Karpas-422 (cell line): ENCODE measurements at places on chromosomes 7 and 10. TPM values are rescaled to one million over a fixed set of nuclear protein-coding genes. Genes with fewer than 3 reads are reported as not detected.

Gene CLRN3
- total RNA-seq = not detected in 2 replicates

Gene GDF2
- total RNA-seq = not detected in 2 replicates

Gene EN2
- total RNA-seq = not detected in 2 replicates

Gene TAS2R5
- total RNA-seq = 0.90 and 2.5 TPM in 2 replicates

Gene ENTPD1
- 0.11 and 0.32 TPM in 2 replicates for total RNA-seq

Gene DGKI
- not detected in 2 replicates for total RNA-seq

DNA sequence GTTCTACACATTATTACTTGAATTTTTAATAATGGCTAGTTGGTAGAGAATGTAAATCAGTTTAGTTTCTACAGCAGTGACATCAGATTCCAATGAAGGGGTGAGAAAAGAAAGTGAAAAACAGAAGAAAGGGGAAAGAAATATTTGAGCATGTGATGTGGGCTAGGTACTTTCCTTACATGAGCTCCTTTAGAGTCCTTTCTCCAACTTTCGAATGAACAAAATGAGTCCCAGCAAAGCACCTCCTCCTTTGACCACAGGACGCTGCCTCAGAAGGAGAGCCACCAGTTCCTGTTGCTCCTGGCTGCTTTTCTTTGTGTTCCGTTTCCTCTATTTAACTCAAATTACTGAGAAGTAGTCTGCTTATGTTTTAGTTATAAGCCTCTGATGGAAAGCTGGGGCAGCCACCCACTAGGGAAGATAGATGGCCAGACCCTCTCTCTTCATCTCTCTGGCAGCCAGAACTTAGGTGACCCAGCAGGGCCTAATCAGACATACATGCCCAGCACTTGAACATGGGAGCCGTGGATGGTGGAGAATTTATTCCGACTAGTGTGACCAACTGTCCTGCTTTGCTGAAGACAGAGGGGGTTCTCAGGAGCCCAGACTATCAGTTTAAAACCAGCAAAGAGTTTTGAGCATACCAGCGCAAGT is 82.4 kb upstream of the NME8 start:
- no peak for DNase-seq

GRCh38 chr7:142956951-142957623 is 5.1 kb downstream of the KEL start:
- DNase-seq = no peak

DNA sequence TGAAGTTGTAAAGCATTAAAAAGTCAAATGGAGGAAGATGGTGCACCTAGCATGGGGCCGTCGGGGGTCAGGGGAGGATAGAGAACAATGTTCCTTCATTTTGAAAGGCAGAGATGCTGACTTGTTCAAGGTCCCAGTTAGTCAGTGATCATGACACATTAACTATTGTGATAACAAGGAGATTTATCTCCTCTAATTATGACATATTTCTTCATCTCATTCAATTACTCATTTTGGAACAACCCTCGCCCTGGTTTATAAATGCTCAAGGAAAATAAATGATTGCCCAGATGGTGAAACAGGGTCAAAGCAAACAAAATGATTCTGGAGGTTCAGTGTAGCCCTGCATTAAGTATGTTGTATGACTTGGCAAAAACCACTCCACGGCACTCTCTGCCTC is 106.2 kb downstream of the ITIH5 start:
- no peak for DNase-seq

DNA sequence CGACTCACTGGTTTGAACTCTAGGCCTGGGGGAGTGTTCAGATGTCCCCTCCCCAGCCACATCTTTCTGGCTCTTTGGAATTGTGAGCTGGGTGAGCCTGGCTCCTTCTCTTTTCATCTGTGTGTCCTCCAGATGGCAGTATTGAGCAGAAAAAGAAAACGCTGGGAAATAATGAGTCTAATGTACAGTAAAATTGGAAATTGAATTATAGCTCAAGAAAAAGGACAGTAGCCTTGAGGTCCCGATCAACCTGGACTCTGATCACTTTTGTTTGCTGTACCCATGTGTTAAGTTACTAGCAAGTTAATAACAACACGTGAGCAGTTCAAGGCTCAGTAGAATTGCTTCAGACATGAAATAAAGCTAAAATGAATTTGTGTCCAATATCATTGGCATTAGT is 77.9 kb downstream of the SNX10 start:
- peak; percentile 86 for DNase-seq

- DNase-seq = no peak
These were observed 23.8 kb upstream of the GLCCI1 start for GRCh38 chr7:7944619-7945282.

GRCh38 chr10:23966504-23967051 is 242.4 kb upstream of the KIAA1217 start:
- no peak for DNase-seq

DNA sequence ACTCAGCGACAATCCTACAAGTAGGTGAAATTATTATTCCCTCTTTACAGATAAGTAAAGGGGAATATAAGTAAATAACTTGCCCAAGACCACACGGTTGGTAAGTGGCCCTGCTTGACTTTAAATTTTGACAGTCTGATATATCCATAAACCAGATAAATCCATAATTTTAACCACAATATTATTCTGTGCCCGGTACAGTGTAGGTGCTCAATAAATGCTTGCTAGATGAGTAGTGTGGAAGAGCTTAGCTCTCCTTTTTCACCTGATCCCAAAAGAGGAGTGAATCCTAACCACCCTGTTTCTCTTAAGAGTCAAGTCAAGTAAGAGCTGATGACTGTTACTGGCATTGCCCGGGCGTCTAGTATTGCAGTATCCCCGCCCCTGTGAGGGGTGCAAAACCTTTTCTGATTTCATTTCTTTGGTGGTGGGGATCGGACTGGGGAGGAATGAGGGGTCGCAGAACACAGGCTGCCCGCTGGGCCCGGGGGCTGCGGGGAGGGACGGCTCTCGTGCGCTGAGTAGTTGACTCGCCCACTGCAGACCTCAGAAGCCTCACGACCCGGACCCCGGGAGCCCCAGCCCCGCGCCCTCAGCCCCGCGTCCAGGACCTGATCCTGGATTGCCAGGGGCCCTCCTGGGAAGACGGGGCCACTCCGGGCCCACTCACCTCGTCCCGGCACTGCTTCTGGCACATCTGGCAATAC is 490 bp downstream of the KIN start:
- DNase-seq = peak; percentile 55

GRCh38 chr7:40073239-40073638 is 61.2 kb downstream of the MPLKIP start:
- DNase-seq = no peak

- DNase-seq = no peak
These were observed 4.0 kb downstream of the FZD8 start for GRCh38 chr10:35638101-35638500.

GRCh38 chr10:70122742-70123141 is 9.9 kb downstream of the AIFM2 start:
- DNase-seq = no peak

DNA sequence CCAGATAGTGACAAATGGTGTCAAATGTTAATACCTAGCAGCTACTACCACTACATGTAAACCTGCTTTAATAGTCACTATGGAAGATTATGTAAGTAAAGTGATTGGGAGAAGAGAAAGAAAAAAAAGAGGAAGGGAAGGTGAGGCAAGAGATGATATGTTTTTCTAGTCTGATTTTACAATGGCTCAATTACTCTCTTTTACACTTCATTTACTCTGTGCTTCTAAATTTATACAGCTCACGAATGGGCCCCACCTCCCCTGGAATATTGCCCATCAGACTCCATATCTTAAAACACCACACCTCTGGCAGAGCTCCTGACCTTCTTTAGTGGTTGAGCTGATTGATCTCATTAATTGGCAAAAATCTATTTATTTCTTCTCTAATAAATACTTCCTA is 28.0 kb upstream of the IKZF1 start:
- DNase-seq = no peak

- no peak for DNase-seq
These were observed 161.2 kb upstream of the WDR11 start for GRCh38 chr10:120689777-120690529.

- no peak for DNase-seq
These were observed 17.9 kb downstream of the SMNDC1 start for GRCh38 chr10:110286841-110287240.

DNA sequence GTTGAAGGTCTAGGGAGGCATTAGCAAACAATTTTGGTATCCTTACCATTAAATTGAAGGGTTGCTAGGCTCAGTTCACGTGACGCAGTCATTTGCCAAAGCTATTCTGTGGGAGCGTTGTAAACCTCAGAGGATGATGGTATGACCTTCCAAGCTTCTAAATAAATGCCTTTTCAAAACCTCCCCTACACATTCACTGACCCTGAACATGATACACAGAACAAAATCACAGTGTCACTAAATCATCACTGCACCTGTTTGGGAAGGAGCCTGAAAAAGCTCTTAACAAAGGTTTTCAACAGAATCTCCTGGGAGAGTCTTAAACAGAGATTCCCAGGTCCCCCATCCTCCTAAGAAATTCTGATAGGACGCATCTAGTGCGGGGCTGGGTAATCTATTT is 13.2 kb upstream of the CCDC172 start:
- DNase-seq = no peak

DNA sequence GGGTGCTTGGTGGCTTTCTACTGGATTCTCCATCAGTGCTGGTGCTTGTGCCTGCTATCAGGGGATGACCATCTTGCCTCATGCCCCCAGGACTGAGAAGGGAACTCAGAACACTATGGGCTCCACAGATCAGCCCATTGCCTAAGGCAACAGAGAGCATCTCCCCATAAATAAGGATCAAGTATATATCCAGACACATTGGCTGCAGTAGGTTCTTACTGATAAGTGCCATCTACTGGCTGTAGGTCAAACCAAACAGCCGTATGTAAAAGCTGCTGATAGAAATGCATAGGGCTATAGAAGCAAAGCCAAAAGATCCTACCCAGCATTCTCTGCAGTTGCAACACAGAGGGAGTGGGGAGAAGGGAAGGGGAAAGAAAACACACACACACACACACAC is 153.7 kb downstream of the CDK14 start:
- DNase-seq = peak; percentile 85

- no peak for DNase-seq
These were observed 142.1 kb downstream of the ADARB2 start for GRCh38 chr10:1595242-1595600.

DNA sequence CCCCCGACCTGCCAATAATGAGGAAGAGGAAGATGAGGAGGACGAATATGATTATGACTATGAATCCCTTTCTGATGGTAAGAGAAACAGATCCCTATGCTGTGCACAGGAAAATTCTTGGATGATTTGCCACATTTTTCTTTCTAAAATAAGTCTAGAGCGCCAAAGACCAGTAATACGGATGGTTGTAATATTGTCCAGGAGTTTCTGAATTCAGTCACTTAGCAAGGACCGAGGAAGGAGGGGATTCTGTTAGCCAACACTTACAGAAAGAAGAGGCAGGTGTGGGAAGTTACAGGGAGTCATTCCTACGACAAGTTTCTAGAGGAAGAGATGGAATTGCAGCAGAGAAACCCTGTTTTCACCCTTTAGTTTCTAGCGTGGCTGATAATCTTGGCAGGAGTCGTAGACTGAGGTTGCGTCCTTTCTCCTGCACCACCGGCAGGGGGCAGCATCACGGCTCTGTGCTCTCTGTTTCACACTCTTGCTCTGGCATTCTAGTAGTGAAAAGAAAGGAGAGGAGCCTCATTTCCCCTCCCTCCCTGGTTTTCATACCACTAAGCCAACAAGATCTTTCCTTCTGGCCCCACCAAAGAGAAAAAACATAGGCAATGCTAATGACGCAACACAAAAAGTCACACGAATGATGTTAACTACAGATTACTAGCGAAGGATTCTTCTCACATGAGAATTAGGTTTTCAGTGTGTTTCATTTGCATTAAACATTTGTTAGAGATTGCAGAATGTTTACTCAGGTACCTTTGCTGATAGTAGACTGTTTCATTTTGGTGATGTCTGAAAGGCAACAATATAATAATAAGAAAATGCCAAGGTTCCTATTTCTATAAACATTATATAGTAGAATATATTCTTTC is 82.7 kb downstream of the NOC3L start:
- DNase-seq = peak; percentile 64

- DNase-seq = no peak
These were observed 2.3 kb downstream of the HPS1 start for GRCh38 chr10:98444314-98445006.

DNA sequence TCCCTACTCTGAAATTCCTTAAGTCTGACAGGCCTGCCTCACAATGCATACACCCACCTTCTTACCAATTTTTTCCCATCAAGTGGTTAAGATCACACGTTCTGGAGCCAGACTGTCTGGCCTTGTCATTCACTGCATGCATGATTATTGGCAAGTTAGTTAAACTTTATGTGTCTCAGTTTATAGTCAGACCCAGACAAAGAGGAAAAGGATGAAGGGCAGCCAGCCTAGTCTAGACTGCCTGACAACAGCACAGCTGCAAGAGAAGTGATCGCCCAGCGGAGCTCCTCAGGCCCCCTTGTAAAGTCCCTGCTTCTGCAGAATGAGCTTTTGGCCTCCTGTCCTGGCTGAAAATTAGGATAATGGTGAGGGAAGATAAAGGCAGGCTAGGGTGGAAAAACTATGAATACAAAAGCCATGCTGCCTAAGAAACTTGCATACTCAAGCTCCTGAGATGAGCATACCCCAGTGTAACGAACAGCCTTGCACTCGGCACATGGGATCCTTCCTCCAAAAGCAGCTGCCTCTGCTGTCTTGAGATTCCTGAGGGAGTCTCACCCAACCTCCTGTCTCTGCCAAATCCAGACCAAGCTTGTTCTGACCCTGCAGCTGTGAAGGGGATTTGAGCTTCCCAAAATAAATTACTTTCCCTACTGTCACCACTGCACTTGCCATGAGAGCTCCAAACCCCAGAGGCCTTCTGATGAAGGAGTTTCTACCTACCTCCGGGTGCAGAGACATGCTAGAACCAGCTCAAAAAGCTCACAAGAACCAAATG is 26.7 kb upstream of the MRLN start:
- DNase-seq = no peak

DNA sequence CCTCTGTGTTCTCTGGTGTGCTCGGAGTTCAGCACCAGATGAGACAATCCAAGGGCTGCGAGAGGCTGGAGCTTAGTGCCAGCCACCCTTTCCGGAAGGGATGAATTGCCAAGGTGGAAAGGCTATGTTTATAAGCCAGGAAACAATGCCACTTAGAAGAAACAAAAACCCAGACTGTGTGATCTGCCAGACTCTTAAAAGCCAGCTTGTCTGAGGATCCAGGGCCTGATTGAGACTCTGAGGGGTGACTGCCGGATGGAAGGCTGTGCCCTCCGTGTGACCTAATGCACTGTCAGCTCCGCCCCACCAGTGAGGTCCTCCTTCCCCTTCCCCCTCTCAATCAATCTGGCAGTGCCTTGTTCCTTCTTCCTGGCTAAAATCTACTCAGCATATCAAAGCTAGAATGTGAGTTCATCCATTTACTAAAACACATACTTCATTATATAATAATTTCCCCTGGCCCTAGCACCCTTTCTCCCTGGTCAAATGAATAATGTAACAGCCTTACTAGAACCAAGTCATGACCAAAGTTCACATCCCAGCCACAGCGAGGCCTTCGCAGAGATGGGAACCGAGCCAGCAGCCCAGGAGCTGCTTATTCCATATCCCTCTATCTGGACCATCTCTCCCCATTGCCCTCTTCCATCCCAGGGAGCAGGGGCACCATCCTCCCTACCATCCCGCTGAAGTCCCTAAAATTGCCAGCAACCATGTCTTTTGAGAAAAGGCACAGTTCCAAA is 25.5 kb downstream of the FAM107B start:
- peak; percentile 58 for DNase-seq
